ENCODE measurements at places on chromosomes 5 and 9. TPM values are rescaled to one million over a fixed set of nuclear protein-coding genes. Genes with fewer than 3 reads are reported as not detected.

Gene TAS2R1
- not detected for total RNA-seq

Gene GNPDA1
- 59.5 TPM for total RNA-seq

Gene SLC1A1
- 2.2 TPM for total RNA-seq

Gene CBY3
- not detected for total RNA-seq

Gene PCDHB10
- total RNA-seq: 10.3 TPM

Gene LCN1
- total RNA-seq: not detected

Gene LCN12
- total RNA-seq: 1.5 TPM

Gene WNT8A
- total RNA-seq: 0.69 TPM

Gene FYB1
- 0.31 TPM for total RNA-seq

Gene PCDHGB7
- 45.2 TPM for total RNA-seq

Gene CFAP90
- not detected for total RNA-seq

Gene PTGES
- total RNA-seq: 0.15 TPM

Gene DBH
- 0.08 TPM for total RNA-seq

Gene C5orf52
- not detected for total RNA-seq

Gene INSL6
- total RNA-seq: not detected

Gene CREBRF
- total RNA-seq: 19.9 TPM

Gene FOXD1
- 0.33 TPM for total RNA-seq

Gene ZNF462
- 98.3 TPM for total RNA-seq

Gene SPATA31A3
- total RNA-seq: not detected

Gene FOXD4L5
- 0.10 TPM for total RNA-seq

Gene PCDH12
- 64.0 TPM for total RNA-seq

Gene ANKRD55
- not detected for total RNA-seq

Gene TGFBI
- total RNA-seq: 27.9 TPM

Gene YIPF5
- total RNA-seq: 47.8 TPM

Gene CTNND2
- 3.6 TPM for total RNA-seq

Gene C5
- 0.41 TPM for total RNA-seq

Gene COL5A1
- total RNA-seq: 24.3 TPM

Gene PHF24
- total RNA-seq: 0.13 TPM

Gene OBP2B
- total RNA-seq: not detected

Gene TEX48
- not detected for total RNA-seq

Gene RNF183
- not detected for total RNA-seq

Gene IFNA21
- total RNA-seq: not detected

Gene ZFP37
- 4.2 TPM for total RNA-seq

Gene BHMT2
- not detected for total RNA-seq

Gene SLC6A7
- total RNA-seq: not detected

Gene CCDC187
- total RNA-seq: 0.05 TPM

Gene IDNK
- total RNA-seq: 3.9 TPM

Gene TMEM171
- not detected for total RNA-seq

Gene DDX4
- not detected for total RNA-seq

Gene GRAMD2B
- 13.4 TPM for total RNA-seq

Gene OCLN
- 26.4 TPM for total RNA-seq

Gene EGR1
- 2.1 TPM for total RNA-seq

Gene ERMP1
- 13.4 TPM for total RNA-seq

Gene SLC4A9
- total RNA-seq: 0.23 TPM

Gene SCGB3A2
- 1.4 TPM for total RNA-seq

Gene OXCT1
- 6.5 TPM for total RNA-seq

Gene GRM6
- not detected for total RNA-seq

Gene MEIKIN
- total RNA-seq: not detected

Gene DCANP1
- not detected for total RNA-seq

Gene WWC1
- total RNA-seq: 1.1 TPM

Gene GRPEL2
- total RNA-seq: 51.1 TPM

Gene MRPS27
- 62.8 TPM for total RNA-seq
